ENCODE measurements at places on chromosomes 5 and 9.

GRCh38 chr9:34560599-34561214 lies 28.8 kb downstream of the CNTFR start:
- DNase-seq = no peak

DNA sequence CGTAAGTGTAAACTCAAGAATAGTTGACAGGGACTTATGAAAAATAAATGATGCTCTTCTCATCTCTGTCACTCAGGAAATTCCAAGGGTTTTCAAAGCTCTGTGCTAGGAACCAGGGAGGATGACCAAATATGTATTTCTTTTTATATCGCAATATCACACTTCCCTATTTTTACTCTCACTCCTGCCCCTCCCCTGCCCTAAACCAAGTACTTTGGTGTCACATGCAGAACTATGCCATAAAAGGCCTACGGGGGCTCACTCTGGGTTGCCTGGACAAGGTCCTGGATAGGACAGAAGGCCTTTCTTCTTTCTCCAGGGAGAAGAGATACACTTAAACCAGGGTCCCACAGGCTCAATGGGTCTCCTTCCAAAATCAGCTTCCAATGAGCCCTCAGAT lies 8.3 kb upstream of the RETREG1 start:
- no peak for DNase-seq

GRCh38 chr5:177295924-177296323 lies 7.6 kb downstream of the RAB24 start:
- no peak for DNase-seq

DNA sequence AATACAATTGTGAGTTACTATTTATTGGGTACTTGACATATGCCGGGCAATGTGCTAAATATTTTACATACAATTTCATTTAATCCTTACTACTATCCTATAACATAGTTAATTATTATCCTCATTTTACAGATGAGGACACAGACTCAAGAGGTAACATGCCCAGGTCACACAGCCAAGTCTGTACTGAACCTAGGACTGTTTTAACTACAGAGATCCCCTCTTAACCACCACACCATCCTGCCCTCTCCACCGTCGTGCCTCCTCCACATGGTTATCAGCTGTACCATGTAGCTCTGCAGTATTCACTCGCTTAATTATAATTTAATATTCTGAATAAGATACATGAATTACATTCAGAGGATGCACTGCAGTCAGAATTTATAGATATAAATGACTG lies 5.3 kb downstream of the RAB14 start:
- DNase-seq = no peak

DNA sequence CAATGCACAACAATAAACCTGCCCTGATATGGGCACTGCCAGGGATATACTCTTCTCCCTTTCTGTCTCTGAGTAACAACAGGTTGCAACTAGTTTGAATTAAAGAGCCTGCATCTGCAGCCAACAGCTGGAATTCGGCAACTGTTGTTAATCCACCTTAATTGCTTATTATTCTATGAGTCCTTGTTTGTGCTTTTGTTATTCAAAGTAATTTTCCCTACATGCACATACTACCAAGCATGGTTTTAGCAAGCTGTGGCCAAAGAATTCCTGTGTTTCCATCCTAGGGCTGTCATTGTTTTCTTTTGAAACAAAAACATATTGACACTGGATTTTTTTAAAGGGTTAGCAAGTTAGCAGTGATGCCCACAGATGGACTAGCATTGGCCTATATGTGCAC lies 171.5 kb downstream of the EFNA5 start:
- no peak for DNase-seq

- DNase-seq = no peak
Observed at GRCh38 chr5:15008476-15008875, 136.9 kb upstream of the ANKH start.

GRCh38 chr5:151954255-151954654 lies 29.6 kb upstream of the GLRA1 start:
- DNase-seq = no peak

GRCh38 chr5:163377982-163378381 lies 59.4 kb upstream of the CCNG1 start:
- DNase-seq = no peak

- no peak for DNase-seq
Observed at GRCh38 chr9:94668928-94669729, 29.8 kb upstream of the FBP1 start.

DNA sequence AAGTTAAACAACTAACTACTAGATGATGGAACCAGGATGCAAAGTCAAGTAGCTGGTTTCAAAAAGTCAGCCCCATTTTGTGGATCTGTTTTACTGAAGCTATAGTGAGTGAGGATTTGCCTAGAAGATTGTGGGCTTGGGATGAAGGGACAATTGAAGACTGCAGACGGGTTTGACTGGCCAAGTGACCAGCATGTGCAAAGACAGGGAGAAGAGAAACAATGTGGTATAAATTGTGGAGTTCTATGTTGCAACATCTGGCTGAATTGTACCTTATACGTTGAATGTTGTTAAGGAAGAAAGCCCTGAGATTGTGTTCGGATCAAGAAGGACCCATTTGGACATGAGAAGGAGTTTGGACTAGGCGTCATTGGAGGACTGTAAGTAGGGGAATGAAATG lies 101.8 kb downstream of the MAT2B start:
- DNase-seq = no peak

Measured in substantia nigra (tissue), 51 donors.